ENCODE measurements at places on chromosomes 7 and 10.

- no peak for DNase-seq
Observed at GRCh38 chr10:69215405-69216171, 4.5 kb upstream of the HKDC1 start.

GRCh38 chr7:134307320-134307719 lies 9.4 kb downstream of the SLC35B4 start:
- no peak for DNase-seq

GRCh38 chr10:133343558-133343957 lies 3.6 kb upstream of the PRAP1 start:
- peak; percentile 61 for DNase-seq

DNA sequence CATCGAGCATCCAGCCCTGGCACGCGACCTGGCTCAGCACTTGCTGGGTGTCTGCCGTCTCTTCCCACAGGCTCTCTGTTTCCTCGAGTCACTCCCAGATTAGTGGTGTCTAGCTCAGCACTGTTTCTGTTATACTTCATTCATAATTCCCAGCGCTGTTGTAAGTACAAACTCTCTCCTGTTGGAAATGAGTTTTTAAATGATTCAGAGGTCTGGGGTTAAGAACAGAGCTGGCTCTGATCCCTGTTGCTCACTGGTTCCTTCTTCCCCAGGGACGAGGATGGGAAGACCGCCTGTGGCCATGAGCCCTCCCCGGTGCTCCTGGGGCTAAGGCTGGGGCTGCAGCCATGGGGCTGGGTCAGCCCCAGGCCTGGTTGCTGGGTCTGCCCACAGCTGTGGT lies 17.3 kb upstream of the C10orf95 start:
- DNase-seq, result no peak

DNA sequence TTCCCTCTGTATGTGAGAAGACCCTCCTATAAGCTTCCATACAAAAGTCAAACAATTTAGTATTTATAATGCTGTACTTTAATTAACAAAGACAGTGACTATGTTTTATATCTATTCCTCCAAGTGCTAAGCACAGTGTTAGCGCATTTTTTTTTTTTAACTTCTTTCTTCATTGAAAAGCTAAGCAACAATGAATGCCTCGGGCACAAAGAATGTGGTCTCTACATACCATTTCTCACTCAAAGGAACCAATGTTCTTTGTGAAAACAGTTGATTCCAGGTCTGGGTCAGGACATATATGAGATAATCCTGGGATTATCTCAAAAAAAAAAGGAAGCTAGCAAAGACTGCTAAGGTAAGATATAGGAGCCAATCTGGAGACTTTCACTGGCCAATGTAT lies 26.2 kb upstream of the REEP3 start:
- DNase-seq, result no peak

DNA sequence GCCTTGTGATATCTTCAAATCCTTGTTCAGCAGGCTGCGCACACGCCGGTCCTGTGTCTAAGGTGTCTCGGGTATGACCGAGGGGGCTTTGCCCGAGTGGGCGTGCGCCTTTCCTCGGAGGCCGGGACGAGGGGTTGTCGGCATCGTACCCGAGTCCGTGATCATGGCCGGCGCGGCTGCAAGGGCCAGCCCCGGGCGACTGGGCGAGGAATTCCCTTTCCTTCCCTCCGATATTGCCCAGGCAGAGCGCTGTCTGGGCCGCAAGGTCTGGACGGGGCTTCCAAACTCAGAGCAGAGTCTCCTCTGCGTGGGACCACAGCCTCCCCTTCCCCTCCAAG lies 59.7 kb downstream of the ZNF467 start:
- no peak for DNase-seq

- no peak for DNase-seq
Observed at GRCh38 chr10:99506416-99506815, 26.3 kb upstream of the NKX2-3 start.

- no peak for DNase-seq
Observed at GRCh38 chr10:52952391-52953055, 179.9 kb upstream of the MBL2 start.

Data from DMS53 (cell line).